CD4-positive, alpha-beta T cell treated with Interleukin-12 subunit alpha and Interleukin-12 subunit beta, for 1 hour (primary cell): ENCODE measurements at places on chromosomes 2 and 18.

DNA sequence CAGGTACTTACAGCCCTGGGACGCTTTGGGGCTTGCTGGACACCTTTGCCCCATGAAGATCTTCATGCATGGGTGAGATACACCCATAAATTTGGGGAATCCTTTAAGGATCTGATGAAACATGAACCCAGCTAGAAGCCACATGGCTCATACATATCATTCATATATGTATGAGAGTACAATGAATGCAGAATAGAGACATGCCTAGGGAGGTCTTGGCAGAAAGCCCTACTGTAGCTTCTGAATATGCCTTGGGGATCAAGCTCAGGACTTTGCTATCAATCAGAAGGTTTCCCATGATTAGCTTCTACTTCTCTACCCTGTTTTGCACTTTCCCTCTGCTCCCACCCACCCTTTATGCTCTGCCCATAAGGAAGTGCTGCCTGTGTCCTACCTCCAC lies 368.4 kb downstream of the LPIN1 start:
- DNase-seq, result no peak

GRCh38 chr2:42072349-42073118 lies 24.7 kb downstream of the PKDCC start:
- DNase-seq, result no peak

GRCh38 chr2:152251811-152252210 lies 76.2 kb upstream of the STAM2 start:
- no peak for DNase-seq

- no peak for DNase-seq
Observed at GRCh38 chr2:217972490-217972889, 30.3 kb downstream of the TNS1 start.

- no peak for DNase-seq
Observed at GRCh38 chr2:175523001-175523400, 341.5 kb upstream of the ATP5MC3 start.

DNA sequence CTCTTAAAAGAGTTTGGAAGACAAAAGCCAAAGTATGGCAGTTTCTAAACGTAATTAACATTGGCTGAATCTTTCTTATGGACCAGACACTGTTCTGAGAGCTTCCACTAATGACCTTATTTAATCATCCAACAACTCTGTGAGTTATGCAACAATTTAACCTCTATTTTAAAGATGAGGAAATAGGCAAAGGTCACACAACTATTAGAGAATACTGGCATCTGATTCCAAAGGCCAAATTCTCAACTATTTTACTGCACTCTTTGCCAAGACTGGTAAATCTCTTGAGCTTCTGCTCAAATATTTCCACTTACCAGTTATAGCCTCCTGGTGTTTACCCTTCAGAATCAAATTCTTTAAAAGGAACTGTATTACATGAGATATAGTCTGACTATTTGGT lies 42.1 kb upstream of the ERMN start:
- no peak for DNase-seq

DNA sequence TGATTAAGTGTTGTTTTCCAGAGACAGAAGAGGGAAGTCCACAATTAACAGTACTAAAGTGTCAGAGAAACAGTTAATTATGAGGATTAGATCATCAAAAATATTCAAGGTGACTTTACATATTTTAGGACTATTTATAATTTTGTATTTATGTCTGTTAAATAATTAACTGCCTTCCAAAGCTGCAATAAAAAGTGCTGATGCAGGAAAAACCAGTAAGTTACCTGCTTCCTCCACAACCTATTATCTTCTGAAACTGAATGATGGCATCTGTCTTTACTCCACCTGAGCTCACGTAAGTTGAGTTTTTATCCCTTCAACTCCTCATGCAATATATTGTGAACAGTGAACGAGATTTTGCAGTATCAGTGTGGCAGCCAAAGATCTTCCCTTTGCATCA lies 570.7 kb downstream of the THSD7B start:
- DNase-seq, result no peak

DNA sequence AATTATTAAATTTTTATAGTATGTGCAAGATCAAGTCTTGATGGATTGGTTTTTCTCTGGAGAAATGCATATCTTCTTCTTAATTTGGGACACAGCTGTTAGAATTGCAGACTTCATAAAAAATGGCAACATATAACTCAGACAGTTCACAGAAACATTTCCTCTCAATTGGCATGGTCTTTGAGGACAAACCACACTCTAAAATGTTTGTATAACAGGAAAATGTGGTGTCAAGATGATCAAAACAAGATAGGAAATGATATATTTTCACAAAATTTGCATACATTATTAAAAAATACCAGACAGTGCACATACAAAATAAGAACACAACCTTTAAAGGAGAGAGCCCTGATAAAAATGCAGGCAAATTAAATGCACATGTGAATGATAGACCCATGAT lies 63.9 kb downstream of the ICOS start:
- DNase-seq, result no peak

DNA sequence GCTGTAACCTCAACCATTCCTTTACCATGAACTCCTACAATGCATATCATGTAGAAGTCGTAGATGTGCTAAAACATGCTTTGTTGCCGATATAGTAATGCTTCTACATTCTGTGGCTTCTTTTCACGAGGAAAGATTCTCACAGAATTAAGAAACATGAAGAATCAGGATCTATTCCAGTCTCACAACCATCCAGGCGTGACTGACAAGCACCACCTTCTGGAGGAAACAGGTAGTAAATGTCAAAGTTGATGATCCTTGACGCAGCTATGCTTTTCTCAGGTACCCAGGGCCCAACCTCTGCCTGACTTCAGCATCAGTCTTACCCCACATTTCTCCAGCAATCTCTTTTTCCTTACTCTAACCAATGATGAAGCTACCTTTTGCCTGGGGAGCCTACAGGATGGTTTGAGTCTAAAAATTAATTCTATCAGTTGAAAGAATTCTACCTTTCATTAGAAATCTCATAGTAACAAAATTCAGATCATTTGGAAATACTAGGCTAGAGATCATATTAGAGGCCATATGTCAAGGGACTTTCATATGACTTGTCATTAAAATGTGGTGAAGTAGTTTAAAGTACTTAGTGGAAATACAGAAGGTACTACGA lies 123.3 kb upstream of the RND3 start:
- DNase-seq, result no peak

DNA sequence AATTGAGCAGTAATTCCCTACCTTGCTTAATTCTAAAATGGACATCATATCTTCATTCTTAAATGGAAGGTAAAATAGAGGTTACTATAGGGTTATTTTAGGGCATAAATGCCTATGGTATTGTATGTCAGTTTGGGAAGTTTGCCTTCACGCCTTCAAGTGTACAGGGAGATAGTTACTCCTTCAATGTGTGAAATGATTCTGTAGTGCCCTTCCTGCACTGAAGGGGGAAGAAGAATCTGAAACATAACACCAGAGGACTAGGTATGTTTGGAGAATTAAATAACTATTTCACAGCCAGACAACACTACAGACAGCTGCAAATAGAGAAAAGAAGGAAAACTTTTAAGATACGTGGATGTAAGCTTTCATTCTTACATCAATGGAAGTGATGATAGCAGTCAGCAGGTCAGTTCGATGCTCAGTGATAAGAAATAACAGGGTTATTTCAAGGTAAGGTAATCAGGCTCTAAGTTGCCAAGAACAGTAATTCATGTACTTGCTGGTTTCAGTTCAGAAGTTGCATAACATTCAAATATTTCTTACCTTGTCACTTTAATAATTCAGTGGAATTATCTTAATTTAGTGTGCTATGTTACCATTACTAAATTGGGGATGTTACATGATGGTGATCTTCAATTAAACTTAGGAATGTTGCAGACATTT lies 4.0 kb downstream of the PKP4 start:
- DNase-seq, result no peak

DNA sequence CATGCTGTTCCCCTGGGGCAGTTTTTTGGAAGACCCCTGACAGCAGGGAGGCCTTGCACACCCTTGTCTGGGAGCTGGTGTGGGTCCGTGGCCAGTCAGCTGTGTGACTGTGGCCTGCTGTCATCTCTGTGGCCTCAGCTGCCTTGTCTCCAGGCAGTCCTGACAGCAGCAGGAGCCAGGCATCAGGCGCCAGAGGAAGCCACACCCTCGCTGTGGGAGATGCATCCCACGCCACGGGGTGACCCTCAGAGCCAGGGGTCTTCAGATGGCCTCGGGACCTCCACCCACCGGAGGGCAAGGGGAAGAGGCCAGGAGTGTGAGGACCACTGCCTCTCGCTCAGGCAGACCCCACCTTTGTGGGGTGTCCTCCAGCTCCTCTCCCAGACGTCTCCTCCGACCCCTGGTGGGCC lies 5.0 kb downstream of the BOK start:
- no peak for DNase-seq

DNA sequence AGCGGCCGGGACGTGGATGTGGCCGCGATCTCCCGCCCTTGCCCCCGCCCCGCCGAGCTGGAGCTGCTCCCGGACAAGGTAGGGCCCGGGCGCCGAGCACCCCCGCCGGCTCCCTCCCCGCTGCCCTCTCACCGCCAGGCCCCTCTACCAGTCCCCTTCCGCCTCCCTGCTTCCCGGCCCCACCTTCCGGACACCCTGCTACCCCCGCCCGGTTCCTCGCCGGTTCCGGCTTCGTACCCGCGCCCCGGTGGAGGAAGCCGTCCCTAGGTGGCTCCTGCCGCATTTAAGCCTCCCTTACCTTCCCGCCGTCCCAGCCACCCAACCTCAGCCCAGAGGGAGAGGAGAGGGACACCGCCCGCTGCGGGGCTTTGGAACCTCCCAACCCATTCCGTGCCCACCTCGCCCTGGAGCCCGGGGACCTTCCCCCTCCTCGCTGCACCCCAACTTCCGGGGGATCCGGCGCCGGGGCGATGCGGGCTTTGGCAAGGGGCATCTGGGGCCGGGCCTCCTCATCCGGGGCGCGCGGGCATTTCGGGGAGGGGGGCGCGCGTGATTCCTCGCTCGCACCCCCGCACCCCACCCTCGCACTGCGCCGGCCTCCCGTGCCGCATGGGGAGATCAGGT lies 475 bp downstream of the B3GNT2 start:
- DNase-seq, result peak; percentile 59

DNA sequence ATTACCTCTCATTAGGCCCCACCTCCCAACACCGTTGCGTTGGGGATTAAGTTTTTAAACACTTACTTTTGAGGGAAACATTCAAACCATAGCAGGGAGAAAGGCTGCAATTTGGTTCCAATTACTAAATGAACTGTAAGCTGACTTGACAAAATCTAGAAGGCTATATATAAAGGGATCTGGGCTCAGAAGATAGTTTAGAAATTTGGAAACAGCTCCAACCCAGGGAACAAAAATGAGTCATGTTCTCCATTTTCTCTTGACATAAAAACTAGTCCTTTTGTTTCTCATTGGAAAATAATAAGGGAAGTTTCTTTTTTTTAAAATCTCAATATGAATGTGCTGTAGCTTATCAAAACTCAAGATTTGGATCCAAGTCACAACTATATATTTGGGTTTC lies 17.5 kb downstream of the MOGAT1 start:
- DNase-seq, result no peak

DNA sequence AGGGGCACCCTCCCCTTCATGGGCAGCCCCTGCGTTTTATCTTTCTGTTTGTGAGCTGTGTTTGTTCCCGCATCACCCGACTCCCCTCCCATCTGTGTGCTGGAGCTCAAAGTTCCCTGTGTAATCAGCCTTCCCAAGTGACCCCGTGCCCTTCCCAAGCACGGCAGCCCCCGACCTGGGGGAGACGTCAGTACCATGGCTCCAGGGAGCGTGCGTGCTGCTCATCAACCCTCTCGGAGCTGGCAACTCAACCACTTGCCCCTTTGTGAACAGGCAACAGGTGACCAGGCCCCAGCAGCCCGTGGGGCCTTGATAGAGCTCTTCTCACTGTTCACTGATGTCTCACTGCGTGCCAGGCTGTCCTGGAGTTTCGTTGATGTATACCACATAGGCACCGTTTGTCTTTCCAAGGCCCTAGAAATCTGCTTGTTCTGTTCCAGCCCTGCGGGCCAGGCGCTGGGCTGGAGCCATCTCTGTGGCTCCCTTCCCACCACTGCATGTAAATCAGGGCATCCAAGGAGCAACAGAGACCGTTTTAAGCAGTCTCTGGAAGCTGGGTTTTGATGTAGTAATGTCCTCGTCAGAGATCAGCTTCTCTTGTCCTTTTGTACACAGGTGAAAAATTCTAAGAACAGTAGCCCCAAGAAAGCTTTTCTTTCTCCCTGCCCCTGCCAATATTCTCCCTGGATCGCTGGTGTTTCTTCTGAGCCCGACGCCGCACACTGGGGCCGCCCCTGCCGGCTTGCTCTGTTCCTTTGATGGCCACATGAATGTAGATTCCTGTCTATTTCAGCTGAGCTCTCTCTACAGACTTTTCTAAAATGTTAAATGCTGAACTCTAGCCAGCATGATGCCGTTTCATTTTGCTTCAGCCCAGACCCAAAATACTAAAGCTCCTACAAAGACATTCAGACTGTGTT lies 107.0 kb upstream of the PTPRM start:
- DNase-seq, result no peak

GRCh38 chr2:46226620-46227019 lies 70.6 kb upstream of the EPAS1 start:
- DNase-seq, result no peak

GRCh38 chr2:20611077-20611843 lies 39.6 kb downstream of the HS1BP3 start:
- no peak for DNase-seq

GRCh38 chr2:47299555-47299954 lies 103.4 kb upstream of the MSH2 start:
- no peak for DNase-seq

DNA sequence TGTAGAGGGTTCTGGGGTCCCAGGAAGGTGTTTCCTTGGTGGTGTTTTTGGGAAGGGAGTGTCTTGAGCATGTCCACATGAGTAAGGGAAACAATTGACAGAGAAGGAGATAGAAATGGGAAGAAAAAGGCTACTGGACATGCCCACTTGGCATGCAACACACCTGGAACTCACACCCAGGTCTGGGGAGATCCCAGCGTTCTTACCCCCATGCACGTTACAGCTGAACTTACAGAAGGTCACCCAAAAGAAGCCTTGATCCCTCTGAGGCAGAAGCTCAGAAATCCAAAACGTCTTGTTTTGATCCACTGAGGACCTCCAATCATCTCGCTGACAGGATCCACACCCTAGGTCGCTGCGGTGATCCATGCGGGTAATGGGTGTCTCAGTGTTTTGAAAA lies 142.0 kb downstream of the ZNF516 start:
- no peak for DNase-seq
